ENCODE measurements at places on chromosomes 11 and 22.

DNA sequence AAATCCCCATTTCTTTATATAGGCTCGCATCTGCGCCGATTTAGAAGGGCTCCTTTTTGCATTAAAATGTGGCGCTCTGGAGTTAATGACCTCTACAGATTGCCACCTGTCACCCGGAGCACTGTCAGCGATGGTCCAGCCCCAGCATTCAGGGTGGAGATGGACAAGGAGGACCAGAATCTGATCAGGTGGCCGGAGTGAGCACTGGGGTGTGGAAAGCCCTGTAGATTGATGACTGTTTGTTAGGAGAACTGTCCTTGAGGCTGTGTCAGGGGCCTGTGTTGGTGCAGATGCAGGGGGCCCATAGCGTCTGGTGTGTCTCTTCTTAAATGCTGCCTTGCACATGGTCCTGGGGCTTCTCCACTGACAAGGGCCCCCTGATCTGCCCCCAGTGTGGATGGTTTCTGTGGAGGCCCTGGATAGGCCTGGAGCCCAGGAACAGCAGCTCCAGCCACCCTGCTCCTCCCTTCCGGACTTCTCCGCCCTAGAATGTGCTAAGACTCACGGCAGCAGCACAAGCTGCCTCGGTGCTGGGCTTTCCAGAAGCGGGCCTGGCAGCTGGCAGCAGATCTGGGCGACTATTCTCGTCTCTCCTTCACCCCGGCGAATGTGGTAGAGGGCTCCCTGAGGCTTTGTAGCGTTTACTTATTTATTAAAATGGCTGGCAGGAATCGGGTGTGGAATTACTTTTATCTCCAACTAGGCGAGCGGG, 1333.3 kb downstream of the BRD1 start:
- DNase-seq: no peak

GRCh38 chr11:100874203-100874602, 187.1 kb downstream of the ARHGAP42 start:
- no peak for DNase-seq

- no peak for DNase-seq
These were observed 9.7 kb upstream of the PGA3 start for GRCh38 chr11:61193596-61193995.

DNA sequence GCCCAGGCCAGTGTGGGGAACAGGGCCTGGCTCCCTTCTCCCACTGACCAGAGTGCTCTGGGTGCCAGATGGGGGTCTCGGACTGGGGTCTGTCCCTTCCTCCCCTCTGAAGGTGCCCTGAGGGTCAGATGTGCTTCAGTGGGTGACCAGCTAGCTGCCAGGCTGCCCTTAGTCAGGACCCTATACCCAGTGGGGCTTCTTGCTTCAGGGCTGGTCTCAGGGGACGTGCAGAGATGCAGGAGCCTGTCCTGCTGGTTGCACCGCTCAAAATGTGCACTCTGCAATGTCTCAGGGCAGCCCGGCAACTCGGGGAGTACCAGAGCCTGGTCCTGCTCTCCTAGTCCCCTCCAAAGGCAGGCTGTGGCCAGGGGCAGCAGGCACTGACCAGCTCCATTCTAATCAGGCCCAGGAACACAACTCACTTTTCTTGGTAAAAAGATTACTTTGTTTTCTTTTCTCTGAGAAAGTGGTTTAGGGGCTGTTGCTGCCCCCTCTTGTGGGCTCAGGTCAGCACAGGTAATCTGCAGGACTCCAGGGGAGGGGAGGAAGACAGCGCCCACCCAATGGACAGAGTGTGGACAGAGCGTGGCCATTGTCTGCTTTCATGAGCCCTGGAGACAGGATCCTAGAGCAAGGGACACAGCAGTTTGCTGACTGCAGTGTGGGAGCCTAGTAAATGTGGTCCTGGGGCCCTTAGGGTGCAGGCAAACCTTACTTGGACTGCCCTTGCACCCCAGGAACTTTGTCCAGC, 80.9 kb downstream of the MED15 start:
- DNase-seq: no peak

- DNase-seq: no peak
These were observed 16.5 kb upstream of the USP18 start for GRCh38 chr22:18133452-18133851.

- DNase-seq: no peak
These were observed 26.5 kb downstream of the CTNND1 start for GRCh38 chr11:57787920-57788702.

DNA sequence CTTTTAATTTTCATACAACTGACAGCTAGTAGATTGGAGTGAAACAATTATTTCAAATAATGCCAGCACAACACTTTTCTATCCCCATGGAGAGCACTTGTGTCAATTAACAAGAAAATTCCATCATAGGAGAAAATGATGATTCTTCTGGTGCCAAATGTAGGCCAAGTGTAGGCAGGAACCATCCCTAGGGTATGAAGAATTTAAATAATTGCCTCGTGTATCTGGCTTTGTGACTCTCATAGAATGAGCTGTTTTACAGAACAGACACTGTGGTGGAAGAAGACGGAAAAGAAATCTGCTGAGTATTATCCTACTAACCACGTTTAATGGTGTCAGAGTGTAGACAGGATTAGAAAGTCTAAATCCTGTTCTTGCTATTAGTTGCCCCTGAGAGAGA, 1542.2 kb downstream of the LRRC4C start:
- DNase-seq: no peak

DNA sequence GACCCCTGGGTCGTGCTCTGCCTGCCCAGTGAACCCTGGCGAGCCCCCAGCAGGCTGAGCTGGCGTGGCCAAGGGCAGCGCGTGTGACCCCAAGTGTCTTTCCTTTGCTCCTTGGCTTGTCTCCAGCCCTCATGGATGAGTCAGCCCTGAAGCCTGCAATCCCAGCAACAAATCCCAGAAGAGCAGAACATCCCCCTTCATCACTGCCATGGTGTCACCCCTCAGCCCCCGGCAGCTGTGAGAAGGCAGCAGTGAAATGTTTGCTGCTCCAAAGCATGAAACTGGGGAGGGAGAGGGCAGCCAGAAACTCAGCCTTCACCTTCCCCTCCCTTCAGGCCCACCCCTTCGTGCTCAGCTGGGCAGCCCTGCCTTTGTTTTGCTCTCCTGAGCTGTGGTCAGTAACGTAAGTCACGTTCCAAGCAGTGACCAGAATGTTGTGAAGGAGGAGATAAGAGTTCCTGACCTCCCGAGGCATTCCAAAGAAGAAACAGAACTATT, 29.8 kb downstream of the ADAMTS15 start:
- DNase-seq: peak; percentile 45

Data from T1000 (cell line).